GM06990 (cell line): ENCODE measurements at places on chromosomes 13 and 19.

DNA sequence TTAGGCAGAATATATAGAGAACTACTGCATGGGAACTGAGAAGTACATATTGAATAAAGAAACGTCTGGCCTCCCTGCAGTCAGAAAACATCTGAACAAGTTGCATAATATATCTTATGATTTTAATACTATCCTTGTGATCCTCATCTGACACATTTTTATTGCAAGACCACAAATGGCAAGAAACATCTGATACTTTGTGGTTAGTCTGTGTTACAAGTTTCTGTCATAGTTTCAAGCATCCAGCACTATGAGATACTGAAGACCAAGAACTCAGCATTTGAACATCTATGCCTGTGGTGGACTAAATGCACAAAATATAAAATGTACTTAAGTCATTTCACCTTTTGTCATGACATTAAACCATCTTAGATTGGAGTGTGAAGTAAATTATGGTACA lies 1175.8 kb upstream of the MIR17HG start:
- no peak for DNase-seq

GRCh38 chr13:64278493-64278892 lies 2862.8 kb upstream of the PCDH20 start:
- no peak for DNase-seq

DNA sequence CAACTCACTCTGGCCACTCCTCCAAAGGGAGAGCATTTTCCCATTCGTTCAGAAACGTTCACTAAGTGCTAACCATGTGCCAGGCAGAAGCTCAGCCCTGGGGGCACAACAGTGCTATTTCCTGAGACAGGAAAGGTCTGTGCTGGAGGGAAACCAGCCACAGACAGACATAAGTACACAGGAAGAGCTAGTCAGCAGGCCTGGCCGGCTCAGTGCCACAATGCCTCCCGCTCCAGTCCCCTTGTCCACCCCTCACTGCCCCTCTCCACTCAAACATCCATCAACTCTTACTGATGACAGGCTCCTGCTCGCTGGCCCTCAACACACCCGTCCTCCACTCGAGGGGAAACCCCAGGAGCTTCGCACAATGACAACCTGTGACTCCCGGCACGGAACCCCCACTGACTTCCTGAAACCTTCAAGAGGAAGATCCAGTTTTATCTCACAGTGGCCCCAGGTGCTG lies 11.3 kb upstream of the PLA2G4C start:
- peak; percentile 61 for DNase-seq

GRCh38 chr19:51690454-51691073 lies 2.6 kb upstream of the SPACA6 start:
- no peak for DNase-seq

DNA sequence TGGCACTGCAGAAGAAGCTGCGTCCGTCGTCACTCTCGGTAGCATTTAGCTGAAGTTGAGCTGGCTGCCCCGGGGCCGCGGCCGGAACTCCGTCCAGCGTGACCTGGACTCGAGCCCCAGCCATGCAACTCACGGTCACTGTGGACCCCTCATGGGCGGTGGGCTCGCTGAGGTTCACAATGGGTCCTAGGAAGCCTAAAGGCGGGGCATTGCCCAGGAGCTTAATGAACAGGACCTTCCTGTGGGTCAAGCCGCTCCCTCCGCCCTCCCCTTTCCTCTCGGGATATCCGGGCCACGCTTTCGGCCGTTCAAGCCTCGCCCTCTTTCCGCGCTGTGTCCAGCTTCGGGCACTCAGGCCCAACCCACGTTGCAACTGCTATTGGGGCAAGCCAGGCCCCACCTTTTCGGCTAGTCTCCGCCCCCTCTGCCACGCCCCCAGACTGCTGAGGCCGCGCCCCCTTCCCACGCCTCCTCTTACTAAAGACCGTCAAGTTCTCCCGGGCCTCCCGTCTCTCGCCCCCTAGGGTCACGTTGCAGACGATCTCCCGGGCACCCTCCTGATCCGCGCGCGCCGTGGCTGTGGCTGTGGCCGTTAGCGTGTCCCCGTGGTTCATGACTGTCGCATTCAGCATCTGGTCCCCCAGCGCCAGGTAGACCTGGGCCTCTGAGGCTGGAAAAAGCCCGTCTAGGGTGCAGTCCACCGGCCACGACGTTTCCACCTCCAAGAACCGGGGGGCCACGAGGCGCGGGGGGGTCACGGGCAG lies 1.4 kb upstream of the RAVER1 start:
- no peak for DNase-seq

GRCh38 chr19:48274173-48274572 lies 4.3 kb downstream of the ZNF114 start:
- DNase-seq: no peak

DNA sequence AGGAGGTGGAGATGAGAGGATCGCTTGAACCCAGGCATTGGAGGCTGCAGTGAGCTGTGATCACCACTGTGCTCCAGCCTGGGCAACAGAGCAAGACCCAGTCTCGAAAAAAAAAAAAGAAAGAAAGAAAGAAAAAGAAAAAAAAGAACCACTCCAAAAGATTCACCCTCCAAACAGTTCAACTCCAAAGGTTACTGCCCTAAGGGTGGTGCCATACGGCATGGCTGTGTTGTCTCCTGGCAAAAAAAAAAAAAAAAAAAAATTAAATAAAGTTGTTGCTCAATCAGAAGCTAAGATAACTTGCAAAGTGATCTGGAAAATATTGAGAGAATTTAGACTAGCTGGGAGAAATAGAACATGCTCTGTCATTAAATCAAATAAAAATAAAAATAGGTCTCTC lies 79.5 kb downstream of the KCTD15 start:
- no peak for DNase-seq

- peak; percentile 43 for DNase-seq
Measured at GRCh38 chr19:6021878-6022569, 44.1 kb upstream of the RANBP3 start.

DNA sequence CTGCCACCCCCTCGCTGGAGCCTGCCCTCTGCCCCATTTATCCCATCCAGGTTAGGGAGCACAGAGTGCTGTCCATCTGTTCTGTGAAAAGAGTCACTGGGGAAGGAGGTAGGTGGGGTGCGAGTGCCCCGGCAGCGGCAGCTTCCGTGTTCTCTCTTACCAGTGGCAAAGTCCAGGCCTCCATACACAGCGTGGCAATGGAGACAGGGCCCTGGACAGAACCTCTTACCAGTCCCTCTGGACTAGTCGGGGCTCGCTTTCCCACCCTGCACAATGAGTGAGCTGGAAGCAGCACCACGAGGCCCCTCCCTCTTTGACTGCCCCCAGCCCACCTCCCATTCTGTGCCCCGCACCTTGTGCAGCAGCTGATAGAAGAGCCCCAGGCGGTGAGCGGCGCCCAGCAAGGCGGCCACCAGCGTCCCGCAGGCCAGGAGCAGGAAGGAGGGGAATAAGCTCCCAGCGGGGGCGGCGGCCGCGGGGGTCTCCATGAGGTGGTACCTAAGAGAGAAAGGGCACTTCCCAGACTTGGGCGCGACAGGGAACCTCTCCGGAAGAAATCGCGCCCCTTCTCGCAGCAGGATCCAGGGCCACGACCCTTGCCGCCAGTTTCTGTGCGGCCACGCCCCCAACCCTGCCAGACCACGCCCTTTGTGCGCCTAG lies 17.5 kb downstream of the SYDE1 start:
- peak; percentile 35 for DNase-seq

GRCh38 chr19:51586103-51586728 lies 15.1 kb downstream of the ZNF175 start:
- no peak for DNase-seq

- no peak for DNase-seq
Measured at GRCh38 chr13:110869805-110870706, 44.8 kb downstream of the ANKRD10 start.

DNA sequence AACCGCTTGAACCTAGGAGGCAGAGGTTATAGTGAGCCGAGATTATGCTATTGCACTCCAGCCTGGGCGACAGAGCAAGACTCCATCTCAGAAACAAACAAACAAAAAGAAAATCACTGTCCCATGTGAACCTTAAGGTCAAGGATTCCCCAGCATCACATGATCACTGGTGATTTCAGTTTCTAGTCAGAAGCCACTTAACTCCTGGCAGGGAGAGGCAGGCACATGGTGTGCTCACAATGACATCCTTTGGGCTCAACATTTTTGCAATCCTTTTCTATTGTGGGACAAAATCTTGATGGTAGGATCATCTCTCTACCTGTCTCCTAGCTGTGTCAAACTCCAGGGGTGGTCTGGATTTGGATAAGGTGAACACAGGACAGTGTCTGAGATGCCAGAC lies 12.1 kb downstream of the AKAP8 start:
- DNase-seq: no peak

DNA sequence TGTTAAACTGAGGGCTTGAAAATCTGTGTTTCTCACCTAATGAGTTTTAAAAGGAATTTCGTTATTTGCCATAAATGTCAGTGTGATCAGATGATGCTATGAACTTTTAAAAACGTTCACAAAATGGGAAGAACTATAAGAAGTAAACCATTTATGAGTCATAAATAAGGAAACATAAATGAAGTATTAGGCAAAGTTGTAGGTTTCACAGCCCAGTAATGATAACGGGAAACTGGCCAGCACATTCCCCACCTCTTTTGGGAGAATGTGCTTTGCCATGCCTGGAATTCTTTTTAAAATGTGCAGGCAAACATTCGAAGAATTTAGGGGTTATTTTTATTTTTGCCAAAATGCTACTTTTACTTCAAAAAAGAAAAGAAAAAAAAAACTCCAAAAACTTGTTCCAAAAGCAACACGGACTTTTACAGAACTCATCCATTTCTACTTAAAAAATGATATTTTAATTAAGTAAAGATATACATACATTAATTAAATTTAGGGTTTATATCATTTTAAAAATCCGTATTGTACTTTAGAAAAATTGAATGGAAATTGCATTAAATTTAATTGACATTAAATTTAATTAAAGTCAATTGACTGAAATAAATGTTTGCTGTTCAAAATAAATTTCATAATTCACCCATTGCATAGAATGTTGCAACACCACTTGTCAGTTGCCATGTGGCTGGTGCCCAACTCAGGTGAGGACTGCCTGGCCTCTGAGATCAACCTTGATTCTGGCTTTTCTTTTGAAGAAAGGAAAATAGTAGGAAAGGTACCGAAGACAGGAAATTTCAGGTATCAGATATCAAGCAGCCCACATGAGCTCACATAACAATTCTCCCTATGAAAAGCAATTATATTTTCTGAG lies 1198.5 kb downstream of the EFNB2 start:
- no peak for DNase-seq

GRCh38 chr19:40689339-40690049 lies 957 bp downstream of the NUMBL start:
- DNase-seq: peak; percentile 63

GRCh38 chr13:44605275-44605674 lies 29.1 kb upstream of the TSC22D1 start:
- DNase-seq: no peak

DNA sequence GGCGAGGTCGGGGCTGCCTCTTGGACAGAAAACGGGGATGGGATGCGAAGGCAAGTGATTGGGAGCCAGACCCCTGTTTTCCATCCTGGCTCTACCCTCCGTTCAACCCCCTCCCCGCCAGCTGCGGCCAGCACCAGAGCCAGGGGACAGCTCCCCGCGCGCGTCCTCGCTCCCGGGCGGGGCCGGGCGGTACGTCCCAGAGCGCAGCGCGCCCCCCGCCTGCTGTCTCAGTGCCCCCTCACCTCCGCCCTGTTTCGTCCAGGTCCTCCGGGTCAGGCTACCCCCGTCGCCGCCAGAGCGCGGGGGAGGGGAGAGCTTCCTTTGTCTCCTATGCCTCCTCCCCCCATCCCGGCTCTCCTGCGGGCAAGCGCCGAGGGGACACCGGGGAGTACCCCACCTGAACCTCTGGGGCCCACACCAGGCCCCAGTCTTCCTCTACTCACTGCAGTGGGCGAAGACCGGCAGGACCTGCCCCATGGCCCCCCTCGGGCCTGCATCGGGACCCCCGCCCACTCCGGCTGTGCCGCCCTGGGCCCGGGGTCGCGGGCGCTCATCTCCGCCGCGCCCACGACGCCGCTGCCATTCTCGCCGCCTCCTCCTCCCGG lies 396 bp downstream of the RTN2 start:
- DNase-seq: no peak

- DNase-seq: no peak
Measured at GRCh38 chr19:30696514-30696913, 324.3 kb downstream of the ZNF536 start.

GRCh38 chr19:6313398-6313969 lies 19.9 kb downstream of the ACER1 start:
- DNase-seq: no peak

DNA sequence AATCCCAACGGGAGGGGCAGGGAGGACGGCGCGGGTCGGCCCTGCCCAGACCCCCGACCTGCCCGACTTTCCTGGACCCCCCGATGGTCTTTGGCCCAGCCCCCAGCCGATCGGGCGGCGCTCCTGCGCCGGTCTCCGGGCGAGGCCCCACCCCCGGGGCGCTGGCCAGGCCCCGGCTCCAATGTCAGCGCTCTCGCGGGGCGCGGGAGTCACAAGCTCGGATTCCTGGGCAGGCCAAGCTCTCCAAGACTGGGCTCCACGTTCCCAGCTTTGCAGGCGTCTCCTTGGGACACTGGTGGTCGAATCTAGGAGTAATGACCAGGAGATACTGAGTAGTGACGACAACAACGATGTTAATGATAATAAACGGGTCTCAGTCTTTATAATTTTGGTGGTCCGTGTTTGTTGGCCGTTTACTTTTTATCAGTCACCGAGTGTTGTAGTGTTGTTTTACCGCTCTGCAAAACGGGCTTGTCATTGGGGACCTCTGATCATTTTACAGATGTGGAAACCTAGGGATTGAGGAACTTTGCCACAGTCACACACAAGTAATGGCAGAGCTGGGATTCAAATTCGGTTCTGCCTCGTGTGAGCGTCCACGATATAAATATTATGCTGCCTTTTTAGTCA lies 545 bp downstream of the RAD23A start:
- peak; percentile 78 for DNase-seq

DNA sequence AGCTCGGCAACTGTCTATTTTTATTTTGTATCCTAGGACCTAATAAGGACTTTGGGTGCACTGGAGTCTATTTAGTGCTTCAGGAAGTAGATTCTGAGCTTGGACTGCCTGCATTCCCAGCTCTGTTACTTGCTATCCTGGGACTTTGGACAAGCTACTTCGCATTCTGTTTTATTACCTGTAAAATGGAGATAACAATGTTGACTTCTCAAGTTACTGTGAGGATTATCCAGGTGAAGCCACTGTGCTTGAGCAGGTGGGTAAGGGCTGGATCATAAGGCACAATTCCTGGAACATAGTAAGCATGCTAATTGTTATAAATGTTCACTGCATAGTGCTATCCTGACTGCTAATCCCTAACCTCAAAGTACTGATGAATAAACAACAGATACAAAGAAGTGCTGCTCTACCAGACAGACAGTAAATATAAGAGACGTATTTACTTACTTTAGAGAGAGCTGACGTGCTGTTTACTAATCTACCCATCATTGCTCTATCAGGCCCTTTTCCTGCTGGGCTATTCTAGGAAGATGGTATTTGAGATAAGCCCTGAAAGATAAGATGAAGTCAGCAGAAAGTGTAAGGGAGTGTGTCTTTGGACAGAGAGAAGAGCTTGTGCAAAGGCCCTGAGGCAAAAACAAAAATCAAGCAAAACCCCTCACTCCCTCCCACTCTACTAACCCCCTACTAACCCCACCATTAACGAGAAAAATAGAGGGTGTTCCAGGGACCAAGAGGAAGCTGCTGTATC lies 50.8 kb upstream of the FLT1 start:
- DNase-seq: no peak
